ENCODE measurements at places on chromosomes 13 and 19.

- no peak for DNase-seq
These were observed 14.9 kb downstream of the MRPS31 start for GRCh38 chr13:40756042-40756441.

DNA sequence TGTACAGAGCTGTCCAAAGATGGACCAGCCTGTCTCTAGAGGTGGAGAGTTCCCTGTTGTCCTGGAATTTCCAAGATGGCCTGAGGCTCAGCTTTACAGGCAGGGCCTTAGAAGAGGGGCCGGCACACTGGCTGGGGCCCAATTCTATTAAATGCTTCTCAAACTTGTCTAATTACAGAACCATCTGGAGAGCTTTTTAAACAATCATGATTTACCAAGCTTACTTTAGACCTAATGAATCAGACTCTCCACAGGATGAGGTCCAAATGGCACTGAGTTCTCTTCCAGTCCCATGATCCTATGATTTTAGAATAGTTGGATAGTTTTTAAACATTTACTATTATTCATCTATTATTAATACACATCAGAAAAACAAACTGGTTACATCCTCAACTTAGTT, 123.5 kb downstream of the DNAJC3 start:
- no peak for DNase-seq

DNA sequence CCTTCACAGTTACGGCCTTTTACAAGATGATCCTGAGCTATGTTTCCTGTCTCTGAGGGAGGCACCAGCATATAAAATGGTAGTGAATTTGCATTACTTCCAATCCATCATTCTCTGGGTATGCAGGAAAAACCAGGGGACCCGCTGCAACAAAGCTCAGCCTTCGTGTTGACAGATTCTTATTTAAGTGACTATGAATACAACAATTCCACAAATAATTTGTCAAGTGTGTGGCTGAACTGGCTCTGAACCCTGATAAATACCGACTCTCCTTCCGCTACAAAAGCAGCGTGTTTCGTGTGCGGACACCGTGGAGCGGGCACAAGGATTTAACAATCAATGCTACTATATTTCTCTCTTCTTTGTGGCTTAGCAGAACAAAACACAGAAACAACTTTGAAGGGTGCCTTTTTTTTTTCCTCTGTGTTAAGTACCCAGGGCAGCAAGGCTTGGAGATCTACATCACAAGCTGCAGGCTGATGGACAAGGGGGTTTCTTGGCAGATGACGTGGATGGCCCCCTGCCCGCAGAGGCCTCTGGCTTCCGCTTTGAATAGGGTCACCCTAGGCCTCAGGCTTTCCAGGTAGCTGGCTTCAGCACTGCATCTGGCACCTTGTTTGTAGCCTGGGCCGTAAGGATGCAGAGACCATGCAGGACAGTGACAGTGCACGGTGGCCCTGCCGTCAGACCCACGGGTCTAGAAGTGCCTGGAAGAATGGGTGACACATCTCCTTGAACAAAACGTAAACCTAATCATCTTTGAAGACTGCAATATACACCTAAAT, 280.5 kb upstream of the TSHZ3 start:
- DNase-seq: no peak

GRCh38 chr13:104253063-104253680, 1187.0 kb upstream of the SLC10A2 start:
- no peak for DNase-seq

DNA sequence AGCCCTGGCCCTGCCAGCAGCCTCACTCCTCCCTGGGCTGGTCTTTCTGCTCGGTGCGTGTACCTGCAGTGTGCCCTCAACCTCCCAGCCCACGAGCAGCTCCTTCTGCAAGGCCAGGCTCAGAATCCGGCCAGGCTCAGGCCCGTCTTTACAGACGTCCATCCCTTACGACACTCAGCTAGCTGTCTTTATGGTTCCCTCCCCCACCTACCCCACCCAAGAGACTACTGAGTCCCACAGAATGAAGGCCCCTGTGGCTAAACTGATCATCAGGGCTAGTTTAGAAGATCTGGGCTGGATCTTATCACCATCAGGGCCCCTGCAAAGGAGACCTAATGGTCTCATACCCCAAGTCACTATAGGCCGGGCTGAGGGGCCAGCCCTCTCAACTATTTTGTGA, 10.7 kb downstream of the TMEM150B start:
- DNase-seq: no peak
